ENCODE measurements at places on chromosomes 4 and X. TPM values are rescaled to one million over a fixed set of nuclear protein-coding genes. Genes with fewer than 3 reads are reported as not detected.

Gene PAGE4
- total RNA-seq, result not detected

Gene PDHA2
- total RNA-seq, result not detected

Gene RAI2
- total RNA-seq, result 22.3 TPM

Gene HMX1
- total RNA-seq, result not detected

Gene CITED1
- total RNA-seq, result not detected

Gene CT55
- not detected for total RNA-seq

DNA sequence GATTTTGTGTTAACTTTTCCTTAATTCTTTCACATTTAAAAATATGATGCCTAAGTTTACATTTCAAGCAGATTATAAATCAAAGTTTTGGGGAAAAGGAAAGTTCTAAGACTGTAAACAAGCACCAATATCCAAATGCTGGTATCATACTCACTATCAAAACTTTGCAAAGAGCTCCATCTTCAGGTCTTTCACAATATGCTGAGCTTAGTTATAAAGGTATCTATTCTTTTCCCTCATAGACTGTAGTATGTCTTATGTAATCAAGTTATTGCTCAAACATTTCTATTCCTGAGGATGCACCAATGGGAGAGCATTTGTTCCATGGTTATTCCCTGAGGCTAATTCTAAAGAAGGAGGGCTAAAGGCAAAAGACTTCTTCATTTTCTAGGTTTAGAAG lies 207.9 kb upstream of the FAM241A start:
- DNase-seq, result no peak

DNA sequence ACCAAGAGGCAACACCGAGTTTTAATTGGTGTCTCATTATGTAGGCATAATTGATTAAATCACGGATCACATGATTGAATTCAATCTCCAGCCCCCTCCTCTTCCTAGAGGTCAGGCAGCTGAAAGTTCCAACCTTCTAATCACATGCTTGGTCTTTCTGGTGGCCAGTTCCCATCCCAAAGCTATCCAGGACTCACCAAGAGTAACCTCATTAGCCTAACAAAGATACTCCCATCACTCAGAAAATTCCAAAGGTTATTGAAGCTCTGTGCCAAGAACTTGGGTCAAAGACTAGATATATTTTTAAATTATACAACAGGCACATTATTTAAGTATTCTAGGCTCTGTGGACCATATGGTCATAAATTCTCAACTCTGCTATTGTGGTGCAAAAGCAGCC lies 65.1 kb downstream of the SLC10A7 start:
- no peak for DNase-seq

GRCh38 chr4:113645771-113646441 lies 115.6 kb downstream of the CAMK2D start:
- DNase-seq, result no peak

GRCh38 chr4:85755285-85755684 lies 280.3 kb downstream of the ARHGAP24 start:
- DNase-seq, result no peak

DNA sequence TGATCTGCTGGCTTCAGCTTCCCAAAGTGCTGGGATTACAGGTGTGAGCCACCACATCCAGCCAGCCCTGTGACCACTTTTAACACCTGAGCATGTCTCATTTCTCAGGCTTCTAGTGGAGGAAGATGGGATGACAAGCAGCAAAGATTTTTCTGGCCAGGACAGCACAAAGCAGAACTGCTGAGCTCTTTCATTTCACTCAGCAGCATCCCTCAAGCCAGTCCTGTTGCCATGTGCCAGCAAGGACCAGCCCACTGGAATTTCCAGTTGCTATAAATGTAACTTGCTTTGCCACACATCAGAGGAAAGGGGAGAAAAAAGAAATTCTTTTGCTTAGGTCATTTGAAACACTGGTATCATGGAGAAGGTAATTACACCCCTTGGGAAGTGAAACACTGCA lies 75.9 kb downstream of the SLC9A7 start:
- no peak for DNase-seq

- no peak for DNase-seq
Measured at GRCh38 chr4:114249976-114250375, 270.5 kb upstream of the ARSJ start.

- DNase-seq, result no peak
Measured at GRCh38 chr4:88911246-88912212, 145.5 kb downstream of the FAM13A start.

- no peak for DNase-seq
Measured at GRCh38 chr4:7195141-7195515, 2.8 kb downstream of the SORCS2 start.

DNA sequence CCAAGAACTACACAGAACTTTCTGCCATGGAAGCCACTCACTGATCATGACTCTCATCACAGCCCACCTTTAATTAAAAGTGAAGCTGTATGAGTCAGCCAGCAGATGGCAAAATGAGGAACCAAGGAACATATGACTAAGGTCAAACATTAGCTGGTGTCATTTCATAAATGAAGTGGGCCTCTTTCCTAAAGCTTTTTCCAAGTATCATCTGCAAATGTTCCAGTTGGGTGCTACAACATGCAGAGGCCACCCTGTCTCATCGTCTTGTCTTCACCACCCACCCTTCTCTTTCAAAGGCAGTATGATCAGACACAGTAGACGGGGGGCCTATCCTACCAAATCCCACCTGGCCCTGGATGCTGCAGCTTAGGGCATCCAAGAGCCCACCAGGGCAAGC lies 9.2 kb upstream of the EOLA1 start:
- no peak for DNase-seq

DNA sequence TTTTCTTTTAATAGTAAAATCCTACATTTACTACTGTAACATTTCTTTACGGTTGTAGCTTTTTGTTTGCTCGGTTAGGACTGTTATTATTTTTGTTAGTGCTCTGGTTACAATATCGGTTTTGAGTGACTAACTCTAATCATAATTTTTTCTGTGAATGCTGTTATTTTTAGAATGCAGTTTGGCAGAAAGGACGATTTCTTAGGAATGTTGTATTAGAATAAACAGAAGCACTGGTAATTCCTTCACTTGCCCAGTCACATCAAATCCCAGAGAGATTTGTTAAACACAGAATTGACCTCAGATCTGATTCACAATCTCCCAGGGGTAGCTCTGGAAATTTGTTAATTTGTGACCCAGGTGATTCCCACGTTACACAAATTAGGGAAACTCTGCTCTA lies 21.7 kb downstream of the DDIT4L start:
- no peak for DNase-seq

DNA sequence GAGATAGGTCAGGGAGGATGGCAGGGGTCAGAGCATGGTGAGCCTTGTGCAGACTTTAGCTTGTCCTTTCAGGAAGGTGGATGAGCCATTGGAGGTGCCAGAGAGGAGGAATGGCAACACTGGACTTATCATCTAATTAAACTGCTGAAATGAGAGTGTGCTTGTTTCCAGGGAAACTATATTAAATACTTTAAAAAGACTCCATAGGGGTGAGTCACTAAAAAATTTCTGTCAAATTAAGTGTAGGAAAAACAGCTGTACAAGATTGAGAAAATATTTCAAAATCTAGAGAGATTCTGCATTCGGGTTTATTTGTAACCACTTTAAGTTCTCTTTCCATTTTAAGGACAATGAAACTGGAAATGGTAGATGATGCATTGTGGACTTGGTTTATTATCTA lies 11.4 kb downstream of the FRAS1 start:
- DNase-seq, result no peak

DNA sequence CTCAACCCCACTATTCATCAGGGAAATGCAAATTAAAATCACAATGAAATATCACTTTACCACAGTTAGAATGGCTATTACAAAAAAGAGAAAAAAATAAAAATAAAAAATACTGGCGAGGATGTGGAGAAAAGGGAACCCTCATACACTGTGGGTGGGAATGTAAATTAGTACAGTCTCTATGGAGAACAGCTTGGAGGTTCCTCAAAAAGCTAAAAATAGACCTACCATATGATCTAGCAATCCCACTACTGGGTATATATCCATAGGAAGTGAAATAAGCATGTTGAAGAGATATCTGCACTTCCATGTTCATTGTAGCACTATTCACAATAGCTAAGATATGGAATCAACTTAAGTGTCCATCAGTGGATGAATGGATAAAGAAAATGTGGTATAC lies 50.5 kb upstream of the PAGE1 start:
- DNase-seq, result no peak

- DNase-seq, result peak; percentile 74
Measured at GRCh38 chr4:2843941-2844584, 419 bp downstream of the ADD1 start.
